ENCODE measurements at places on chromosomes 5 and 9. TPM values are rescaled to one million over a fixed set of nuclear protein-coding genes. Genes with fewer than 3 reads are reported as not detected.

DNA sequence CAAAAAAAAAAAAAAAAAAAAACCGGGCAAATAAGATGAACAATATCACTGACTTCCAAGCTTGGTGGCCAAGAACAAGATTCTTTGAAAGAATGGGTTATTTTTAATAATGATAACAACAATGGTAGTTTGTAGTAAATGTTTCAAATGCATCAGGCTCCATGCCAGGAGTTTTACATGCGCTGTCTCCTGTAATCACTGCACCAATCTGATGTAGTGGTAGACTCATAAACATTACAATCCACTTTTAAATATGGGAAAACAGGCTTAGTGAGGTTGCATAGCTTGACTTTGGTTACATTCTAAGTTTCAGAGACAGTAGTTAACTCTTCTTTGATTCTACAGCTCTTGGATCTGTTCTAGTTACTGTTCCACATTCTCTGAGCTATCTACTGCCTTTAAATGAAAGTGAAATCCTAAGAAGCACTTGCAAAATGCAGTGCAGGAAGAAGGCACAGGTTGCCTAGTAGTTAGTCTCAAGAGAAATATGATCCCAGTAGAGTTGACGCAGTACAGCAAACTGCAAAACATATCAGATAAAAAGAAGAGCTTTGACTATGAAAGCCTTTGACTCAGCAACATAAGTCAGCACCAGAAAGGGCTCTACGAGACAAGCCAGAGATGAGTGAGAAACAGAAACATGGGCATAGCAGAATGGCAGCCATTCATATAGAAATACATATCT is 62.1 kb downstream of the PDE4D start:
- no peak for DNase-seq

Gene NEURL1B
- 5.1 TPM for total RNA-seq

DNA sequence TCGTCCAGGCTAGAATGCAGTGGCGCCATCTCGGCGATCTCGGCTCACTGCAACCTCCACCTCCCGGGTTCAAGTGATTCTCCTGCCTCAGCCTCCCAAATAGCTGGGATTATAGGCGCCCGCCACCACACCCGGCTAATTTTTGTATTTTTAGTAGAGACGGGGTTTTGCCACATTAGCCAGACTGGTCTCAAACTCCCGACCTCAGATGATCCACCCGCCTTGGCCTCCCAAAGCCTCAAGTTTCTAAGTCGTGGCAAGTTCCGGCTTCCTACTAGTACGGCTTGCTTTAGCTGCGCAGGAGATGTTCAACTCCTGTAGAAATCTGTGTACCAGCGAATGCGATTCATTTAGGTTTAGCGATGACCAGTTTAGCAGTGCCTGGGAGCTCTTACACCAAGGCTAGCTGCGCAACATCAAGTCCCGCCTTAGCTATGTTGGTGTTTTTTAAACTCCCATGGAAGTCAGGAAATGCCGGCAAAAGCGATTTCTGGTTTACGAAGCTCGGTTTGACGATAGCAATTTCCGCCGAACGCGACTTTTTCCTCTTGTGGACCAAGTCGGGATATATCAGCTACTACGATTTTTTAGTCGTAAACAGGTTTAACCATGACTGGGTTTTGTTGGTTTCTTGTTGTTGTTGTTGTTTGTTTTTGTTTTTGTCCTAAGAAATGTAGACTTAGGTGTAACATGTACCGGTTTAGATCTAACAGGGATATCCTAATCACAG is 46.4 kb downstream of the ANXA2R start:
- DNase-seq: peak; percentile 79

GRCh38 chr5:29218138-29218537 is 1975.3 kb upstream of the CDH6 start:
- DNase-seq: peak; percentile 5

DNA sequence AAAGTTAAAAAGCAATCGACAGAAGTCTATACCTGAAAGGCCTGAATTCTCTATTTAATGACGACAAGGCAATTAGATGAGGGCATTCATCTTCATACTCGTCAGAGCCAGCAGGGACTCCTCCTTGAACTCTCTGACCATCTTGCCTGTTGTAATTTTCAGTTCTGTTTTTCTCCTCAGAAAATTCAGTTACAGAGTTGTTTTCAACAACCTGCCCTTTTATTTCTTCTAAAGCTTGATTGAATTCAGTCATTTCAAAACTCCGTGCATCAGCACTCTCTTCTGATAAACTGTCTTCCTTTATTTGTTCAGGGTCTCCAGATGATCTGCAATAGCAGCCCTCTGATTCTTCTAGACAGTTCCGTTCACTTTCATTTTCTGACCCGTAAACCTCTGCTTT is 15.6 kb downstream of the RIOK2 start:
- DNase-seq: no peak

- no peak for DNase-seq
Measured at GRCh38 chr9:119164716-119165115, 204.5 kb downstream of the BRINP1 start.

DNA sequence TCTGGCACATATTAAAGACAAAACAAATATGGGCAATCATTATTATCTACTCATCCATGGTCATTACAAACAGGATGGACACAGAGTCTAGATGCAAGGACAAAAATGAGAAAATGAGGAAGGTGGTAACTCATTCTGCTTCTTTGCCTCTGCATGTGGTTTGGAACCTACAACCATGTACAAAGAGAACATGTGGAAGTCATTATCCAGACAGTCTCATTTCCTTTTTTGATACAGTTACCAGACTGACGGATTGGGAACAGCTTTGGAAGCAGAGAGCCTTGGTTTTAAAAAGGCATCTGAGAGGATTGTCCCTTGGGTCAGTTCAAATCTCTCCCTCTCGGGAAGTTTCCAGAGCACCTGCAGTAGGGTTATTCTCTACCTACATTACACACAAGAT is 433.4 kb upstream of the TNC start:
- DNase-seq: peak; percentile 38

DNA sequence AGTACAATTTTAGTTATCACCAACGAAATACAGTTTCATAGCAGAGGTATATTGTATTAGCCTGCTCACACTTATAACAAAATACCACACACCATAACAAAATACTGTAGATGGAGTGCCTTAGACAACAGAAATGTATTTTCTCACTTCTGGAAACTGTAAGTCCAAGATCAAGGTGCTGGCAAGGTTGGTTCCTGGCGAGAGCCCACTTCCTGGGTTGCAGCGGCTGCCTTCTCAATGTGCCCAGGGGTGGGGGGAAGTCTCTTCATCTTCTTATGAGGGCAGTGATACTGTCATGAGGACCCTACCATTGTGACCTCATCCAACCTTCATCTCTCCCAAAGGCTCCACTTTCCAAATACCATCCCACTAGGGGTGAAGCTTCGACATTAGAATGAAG is 30.5 kb upstream of the GADD45G start:
- no peak for DNase-seq

DNA sequence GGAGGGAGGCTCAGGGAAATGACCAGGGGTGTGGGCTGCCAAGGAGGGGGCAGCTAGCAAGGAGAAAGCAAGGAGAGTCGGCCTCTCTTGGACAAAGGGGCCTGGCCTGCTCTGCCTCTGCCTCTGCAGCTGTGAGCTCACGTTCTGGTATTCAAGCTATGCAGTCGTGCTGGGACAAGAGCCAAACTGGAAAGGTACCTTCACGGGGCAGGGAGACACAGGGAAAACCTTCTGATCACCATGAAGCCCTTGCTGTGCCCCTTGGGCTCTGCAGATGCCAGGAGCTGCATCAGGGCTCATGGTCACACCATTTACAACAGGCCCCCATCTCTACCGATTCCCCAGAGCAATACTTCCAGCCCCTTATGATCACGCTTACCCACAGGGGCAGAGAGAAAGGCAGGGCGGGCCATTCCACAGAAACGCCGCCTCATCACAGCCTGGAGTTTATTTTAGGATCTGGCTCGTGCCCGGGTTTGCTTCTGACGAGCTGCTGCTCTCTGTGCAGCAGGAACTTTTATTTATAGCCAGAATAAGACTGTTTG is 63.2 kb downstream of the PRRT1B start:
- no peak for DNase-seq

DNA sequence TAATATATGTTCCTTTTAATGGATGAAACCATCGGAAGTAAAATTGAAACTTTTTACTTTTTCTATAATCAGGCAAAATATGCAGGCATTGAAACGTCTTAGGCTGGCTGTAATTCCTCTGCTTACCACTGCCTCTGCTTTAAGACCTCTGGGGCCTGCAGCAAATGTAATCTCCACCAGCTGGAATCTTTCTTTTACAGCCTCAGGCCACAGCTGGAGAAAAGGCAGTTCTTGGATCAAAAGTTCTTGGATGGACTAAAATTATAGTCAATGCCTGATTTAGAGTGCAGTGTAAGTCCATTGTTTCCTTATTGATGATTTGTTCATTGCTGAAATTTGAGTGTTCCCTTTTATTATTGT is 396.7 kb downstream of the KCTD16 start:
- DNase-seq: no peak

GRCh38 chr5:32233696-32234447 is 59.8 kb upstream of the GOLPH3 start:
- no peak for DNase-seq

GRCh38 chr9:4553951-4554381 is 63.7 kb downstream of the SLC1A1 start:
- no peak for DNase-seq

DNA sequence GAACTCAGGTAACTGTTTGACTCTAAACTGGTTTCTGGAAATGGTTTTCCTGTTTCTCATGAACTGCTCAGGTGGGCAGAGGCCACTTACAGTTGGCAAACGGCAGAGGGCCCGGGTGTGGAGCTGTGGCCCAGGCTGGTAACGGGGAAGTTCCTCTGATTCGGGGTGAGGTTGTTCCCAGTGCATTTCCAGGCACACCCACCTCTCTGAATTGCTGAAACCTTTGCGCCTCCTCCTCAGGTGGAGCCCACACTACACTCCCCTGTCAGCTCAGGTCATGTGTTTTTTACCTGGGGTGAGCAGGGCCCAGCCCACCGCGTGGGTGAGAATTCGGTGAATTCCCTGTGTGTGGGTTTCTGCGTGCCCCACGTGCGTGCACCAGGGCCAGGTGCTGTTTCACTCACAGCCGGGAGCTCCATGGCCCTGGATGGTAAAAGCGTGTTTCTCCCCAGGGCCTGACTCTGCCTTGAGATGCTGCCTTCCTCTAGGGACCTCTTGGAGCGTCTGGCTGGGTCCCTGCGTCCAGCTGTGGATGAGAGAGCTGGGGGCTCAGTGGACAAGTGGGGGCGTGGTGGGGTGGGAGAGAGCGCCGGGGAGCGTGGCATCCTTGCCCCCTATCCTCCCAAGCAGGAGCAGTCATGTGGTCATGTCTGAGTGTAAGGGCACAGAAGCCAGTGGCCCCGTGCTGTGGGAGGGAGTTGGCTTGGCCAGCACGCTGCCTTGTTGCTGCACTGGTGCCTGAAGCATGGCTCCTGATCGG is 33.5 kb upstream of the LPCAT1 start:
- no peak for DNase-seq

DNA sequence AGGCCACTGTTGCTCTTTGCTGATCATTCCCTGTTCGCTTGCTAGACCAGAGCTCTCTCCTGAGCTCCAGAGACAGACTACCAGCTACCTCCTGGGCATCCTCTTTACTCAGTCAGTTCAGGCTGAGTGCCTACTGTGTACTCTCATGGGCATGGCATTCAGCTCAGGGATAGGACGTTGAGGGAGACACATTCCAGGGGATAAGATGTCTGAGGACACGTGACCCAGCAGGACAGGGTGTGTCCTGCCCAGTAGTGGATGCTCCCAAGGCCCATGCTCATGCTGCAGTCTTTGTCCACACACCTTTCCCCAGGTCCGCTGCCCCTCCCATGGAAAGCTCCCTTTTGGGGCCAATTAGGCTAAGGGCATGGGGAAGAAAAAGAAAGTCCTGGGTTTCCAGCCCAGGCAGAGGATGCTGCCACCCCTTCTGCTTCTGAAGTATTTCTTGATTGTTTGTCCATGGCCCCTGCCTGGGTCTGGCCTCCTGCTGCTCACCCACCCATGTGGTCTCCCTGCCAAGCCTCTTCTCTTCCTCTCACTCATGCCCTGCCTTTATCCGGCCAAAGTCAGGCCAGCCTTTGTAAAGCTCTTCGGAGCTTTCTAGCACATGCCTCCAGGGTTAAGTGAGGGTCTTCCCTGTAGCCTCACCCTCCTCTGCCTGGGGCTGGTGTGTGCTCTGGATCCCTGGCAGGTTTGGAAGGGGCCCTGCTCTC is 60.5 kb upstream of the PITX1 start:
- DNase-seq: no peak

- DNase-seq: no peak
Measured at GRCh38 chr5:148681157-148682057, 27.1 kb upstream of the HTR4 start.

DNA sequence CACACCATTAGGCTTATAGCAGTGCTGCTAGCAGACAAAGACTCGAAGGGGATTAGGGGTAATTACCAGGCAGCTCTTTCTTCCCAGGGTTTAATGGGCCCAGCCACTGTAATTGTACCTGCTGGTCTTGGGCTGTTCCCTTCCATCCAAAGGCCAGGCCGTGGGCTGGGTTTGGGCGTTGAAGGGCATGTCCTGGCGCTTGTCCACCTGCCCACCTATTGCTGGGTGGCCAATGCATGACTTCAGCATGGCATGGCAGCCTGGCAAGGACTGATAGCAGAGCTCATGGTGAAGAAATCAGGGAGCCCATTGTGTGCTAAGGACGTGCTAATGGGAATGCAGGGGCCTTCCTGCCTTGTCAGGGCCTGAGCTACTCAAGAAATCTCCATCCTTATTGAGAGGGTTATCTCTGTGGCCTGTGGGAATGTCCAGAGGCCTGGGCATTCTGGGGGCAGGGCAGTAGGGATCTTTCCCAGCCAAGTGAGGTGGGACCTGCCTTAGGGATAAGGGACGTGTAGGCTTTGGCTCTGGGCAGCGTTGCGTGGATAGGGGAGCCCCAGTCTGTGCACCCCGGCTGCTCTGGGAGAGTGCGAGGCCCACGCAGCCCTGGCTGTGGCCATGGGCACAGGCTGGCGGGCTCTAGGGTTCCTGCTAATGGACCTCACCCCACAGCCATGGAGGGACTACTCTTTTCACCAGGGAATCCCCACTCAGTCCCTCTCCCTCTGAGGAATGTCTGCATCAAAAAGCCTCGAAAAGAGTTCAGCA is 116.1 kb upstream of the PITX1 start:
- DNase-seq: no peak

DNA sequence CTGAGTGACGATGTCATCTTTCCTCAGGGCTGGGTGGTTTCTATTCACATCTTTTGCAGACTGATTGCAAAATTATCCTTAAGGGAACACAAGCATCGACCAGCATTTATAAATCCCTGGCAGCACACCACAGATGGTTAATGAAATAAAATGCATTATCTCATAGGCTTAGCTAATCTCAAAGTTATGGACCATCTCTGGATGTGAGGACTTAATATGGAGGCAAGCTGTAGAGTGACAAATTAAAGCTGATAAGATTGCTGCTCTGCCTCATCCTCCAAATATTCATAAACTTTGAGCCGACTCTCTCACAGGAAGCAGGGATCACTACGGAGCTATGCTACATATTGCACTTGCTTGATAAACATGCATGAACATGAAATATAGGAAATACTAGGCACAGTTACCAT is 663.2 kb upstream of the RGMB start:
- DNase-seq: peak; percentile 22

- no peak for DNase-seq
Measured at GRCh38 chr5:123735384-123735783, 223.4 kb downstream of the CSNK1G3 start.

Gene TRAF1
- total RNA-seq: 0.85 TPM

- no peak for DNase-seq
Measured at GRCh38 chr5:92504346-92504745, 1076.7 kb downstream of the NR2F1-AS1 start.
